ENCODE measurements at places on chromosomes 7 and 10.

- DNase-seq, result no peak
These were observed 15.1 kb downstream of the UPF2 start for GRCh38 chr10:12027539-12027938.

DNA sequence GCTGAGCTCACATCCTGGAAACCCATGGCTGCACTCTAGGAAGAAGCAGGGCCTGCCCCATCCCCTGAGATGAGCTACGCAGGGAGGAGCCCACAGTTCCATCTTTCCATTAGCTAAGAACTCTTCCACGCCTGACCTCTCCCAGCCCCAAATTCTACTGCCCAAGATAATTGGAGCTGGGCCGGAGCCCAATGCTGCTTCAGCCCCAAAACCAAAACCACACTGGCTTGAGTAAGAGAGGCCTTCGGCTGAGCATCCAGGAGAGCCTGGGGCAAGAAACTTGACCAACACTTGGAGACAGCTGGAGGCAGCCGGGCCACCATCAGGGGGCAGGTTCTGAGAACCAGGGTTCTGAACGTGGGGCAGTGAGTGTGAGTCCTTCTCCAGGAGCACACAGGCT, 116.1 kb upstream of the ZMIZ1 start:
- no peak for DNase-seq

DNA sequence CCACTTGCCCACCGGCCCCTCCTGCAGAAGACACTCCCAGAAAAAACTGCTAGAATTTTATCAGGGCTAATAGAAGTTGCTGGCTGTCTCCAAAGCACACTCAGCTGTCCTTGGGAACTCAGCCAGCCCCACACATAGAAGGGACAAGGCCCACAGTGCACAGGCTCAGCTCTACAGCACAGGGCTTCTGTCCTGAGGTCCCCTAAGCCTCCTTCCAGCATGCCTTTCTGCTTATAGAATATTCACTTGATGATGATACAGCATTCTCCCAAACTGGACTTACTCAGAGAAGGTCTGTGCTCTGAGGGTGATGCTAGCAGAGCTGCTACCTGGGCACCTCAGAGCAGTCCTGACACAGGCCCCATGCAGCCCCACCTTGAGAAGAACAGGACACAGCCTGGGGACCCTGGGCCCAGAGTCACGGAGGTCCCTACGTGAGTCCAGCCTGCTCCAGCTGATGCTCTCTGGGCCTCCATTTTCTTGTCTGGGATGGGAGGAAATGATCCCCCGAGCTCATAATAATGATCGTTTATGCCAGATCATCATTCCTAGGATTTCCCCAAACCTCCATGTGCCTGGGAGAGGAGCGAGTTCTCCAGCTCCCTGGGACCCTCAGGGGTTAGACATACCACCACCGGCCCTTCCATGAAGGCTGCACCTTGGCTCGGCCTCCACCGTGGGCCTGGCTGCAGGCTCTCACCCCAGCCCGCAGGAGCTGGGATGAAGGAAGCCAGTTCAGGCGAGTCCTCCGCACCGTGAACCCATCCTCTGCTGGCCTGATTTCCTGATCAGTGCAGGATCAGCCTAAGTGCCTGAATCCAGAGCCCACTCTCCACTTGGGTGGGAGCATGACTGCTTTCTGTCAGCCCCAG, 145.6 kb downstream of the ZNF248 start:
- no peak for DNase-seq

DNA sequence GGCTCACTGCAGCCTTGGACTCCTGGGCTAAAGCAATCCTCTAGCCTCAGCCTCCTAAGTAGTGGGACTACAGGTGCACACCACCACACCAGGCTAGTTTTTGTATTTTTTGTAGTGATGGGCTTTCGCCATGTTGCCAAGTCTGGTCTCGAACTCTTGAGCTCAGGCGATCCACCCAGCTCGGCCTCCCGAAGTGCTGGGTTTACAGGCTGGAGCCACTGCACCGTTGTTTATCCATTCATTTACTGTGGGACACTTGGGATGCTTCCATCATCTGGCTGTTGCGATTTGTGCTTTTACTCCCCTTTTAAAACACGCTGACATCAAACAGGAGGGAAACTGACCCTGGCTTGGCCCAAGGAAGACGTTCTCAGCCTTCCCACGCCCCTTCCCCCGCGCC, 30.5 kb upstream of the SMARCD3 start:
- DNase-seq, result no peak

DNA sequence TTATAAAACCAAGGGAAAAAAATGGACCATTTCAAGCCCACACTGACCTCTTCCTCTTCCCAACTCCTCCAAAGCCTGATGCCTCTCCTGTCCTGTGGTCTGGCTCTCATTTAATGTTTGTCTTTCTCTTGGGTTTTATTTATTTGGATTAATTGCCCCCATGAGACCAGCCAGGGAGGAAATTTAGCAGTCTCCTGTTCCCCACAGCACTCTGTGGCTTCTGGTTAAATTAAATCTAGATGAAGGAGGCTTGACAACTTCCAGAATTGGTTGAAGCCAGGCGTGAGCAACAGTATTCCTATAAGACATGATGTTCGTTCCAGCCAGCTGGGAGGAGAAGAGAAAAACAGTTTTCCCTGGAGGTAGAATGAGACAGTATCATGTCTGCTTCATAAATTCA, 15.1 kb upstream of the PRLHR start:
- DNase-seq, result no peak

DNA sequence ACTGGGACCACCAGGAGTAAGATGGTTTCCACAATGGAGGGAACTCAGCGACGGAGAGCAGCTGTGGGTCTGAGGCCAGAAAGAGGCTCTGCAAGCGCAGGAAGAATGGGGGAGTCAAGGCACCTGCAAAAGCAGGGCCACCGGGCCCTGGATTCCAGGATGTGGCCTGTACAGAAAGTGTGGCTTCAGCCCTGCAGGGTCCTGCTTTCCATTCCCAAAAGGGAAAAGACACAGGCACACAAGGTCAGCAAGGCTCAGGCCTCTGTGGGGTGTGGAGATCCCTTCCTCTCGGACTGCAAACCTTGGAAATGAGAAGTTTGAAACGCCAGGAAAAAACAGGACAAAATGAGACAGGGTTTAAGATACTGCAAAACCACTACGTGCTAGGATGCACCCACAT, 232.5 kb downstream of the TNS3 start:
- DNase-seq, result no peak

GRCh38 chr7:92678291-92678920, 88.2 kb upstream of the FAM133B start:
- no peak for DNase-seq

DNA sequence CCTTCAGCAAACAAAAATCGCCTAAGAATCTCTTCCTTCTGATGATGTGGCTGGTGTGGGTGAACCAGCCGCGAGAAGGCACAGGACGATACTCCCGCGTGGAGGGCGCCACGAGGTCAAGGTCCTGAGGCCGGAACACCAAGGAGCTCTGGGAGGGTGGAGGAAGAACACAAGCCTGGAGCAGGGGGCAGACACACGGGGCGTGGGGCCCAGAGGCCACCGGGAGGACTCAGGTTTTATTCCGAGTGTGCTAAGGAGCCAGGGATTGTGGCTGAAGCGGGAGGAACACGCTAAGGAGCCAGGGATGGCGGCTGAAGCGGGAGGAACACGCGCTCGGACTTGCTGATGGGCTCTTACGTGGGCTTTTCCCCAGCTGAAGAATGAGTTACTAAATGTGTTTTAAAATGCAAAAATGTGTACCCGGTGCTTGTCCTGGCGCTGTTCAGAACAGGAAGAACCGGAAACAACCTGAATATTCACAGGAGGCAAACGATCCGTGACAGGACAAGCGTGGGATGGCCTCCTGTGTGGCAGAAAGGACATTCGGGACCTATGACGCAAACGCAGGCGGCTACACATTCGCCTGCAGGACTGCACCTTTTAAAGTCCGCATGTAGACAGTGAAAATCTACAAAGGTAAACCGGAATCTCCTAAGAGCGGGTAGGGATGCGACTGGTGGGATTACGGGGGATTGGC, 64.0 kb downstream of the MAD1L1 start:
- DNase-seq, result no peak

DNA sequence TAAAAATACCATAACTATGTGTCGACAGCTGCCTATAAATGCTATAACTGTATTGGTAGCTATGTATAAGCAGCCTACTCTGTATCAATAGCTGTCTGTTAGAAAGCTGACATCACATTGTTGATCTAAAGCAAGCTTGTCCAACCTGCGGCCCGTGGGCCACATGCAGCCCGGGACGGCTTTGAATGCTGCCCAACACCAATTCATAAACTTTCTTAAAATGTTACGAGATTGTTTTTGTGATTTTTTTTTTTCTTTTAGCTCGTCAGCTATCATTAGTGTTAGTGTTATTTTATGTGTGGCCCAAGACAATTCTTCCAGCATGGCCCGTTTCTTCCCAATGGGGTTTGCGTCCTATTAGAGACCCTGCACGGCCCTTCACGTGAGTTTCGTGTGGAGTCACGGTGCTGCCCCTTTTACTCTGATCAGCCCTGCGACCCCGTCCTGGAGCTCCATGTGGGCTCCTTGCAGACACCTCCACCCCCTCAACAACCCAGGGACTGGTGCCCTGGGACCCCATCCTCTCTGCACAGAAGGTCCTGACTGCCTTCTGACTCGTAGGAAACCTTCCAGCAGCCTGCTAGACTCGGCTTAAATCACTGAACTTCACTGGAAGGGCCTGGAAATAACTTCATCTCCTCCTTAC, 4.5 kb upstream of the PRKAR1B start:
- DNase-seq, result no peak

DNA sequence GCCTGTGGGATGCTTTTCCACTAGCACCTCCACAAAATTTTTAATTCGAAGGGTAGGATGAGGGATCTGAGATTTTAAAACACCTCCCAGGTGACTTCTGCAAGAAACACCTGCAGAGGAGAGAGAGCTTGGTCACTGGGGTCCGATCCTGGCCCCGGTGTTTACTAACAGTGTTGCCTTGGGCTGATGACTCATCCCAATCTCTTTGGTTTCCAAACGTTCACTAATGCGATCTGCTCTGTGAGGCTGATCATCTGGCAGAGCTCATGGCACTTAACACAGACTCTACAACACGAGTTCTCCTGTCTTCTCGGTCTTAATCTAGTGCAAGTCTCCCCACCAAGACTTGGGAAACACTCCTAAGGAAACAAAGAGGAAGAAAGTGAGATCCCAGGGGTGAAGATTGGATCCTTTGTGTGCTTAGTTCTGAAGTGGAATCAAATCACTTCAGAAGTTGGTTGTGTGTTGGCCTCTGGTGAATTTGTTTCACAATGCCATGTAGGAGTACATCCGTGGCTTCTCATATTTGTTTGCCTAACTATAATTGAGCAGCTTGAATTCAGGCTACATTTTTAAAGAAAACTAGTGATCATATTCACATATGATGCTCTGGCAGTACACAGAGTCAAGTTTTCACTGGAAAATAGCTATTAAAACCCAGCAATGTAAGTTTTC, 407.9 kb downstream of the NRG3 start:
- DNase-seq, result no peak

DNA sequence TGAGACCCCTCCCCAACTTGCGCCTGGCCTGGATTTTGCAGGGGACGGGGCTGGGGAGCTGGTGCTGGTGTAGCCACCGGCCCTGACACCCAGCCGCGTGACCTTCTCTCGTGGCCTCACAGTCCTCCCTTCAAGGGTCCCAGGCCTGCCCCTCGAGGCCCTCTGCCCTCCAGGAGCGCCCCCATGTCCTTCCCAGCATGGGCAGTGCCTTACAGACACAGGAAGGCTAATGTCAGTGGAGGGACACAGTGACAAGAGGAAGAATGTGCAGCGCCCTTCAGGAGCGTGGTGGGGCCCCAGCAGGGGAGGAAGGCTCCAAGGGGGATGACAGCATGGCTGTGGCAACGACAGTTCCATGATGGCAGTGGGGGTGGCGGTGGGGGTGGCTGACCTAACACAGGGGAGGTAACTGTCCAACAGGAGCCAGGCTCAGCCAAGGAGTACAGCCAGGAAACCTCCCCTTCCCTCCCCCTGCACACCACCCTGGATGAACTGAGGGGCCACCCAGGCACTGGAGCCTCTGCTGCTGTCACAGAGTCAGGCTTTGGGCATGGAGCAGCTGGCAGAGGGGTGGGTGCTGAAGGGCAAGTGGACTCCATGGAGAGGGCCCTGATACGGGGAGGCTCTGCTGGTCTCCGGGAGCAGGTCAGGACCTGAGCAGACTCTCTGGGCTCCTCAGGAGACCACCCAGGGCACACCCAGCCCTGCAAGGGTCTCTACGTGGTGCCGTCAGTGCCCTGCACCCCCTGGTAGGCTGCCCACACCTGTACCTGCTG, 76.0 kb upstream of the RET start:
- no peak for DNase-seq

- no peak for DNase-seq
These were observed 26.6 kb downstream of the PHTF2 start for GRCh38 chr7:77825131-77825530.

GRCh38 chr10:77899690-77900089, 26.9 kb downstream of the DLG5 start:
- no peak for DNase-seq

- DNase-seq, result no peak
These were observed 627 bp downstream of the DUSP5 start for GRCh38 chr10:110498087-110498981.

DNA sequence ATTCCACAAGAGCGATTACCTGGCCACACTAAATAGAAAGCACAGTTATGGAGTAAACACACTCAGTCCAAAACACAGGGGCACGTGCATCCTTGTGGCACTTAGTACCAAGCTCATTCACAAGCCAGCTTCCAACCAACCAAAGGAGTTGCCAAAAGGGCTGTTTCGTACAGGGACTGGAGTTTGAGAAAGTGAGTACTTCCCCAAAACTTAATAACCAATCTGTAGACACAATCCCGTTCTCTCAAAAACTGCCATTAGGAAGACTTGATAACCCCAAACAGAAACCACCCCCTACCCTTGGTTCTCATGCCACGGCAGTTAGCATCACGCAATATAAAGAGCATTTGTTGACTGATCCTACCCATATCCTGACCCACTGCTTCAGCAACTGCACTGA, 166.2 kb upstream of the ASAH2 start:
- no peak for DNase-seq

DNA sequence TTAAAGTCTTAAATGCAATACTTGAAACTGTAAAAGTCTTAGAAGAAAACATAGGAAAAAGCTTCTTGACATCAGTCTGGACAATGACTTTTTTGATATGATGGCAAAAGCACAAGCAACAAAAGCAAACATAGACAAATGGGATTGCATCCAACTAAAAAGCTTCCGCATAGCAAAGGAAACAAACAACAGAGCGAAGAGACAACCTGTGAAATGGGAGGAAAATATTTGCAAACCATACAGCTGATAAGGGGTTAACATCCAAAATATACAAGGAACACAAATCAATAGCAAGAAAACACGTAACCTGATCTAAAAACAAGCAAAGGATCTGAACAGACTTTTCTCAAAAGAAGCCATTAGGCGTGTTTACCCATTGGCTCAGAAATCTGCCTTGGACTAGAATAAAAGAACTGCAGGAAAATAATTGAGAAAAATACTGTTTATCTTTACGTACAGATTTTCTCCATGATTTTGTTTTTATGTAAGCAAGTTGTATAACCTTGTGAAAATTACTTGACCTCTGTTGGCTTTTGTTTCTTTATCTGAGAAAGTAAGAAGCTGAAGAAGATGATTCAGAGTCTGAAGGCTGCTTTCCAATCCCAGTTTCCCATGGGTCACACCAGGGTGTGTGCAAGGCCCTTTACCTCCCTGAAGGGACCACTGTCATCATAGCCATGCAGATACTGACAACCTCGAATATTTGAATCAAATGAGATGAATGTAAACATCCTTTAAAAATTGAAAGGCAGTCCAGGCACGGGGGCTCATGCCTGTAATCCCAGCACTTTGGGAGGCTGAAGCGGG, 99.1 kb upstream of the LANCL2 start:
- no peak for DNase-seq
